HCT116 (cell line): ENCODE measurements at places on chromosomes 5 and 9.

DNA sequence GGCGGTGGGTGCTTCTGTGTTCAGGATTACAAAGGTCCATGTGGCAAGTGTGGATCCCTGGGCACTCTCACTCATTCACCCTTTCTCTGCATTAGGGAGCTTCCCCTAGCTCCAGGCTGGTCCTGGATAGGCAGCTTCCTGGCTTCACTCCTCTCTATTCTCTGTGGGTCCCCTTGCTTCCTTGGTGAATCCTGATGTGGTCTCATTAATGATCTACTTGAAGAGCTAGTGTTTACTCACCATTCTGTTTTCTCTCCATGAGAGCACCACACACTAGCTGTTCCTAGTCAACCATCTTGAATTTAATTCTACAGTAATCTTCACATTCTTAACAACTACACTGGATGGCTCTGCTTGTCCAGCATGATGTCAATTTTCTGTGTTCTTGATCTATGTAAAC lies 90.0 kb upstream of the PLPPR1 start:
- DNase-seq: no peak

DNA sequence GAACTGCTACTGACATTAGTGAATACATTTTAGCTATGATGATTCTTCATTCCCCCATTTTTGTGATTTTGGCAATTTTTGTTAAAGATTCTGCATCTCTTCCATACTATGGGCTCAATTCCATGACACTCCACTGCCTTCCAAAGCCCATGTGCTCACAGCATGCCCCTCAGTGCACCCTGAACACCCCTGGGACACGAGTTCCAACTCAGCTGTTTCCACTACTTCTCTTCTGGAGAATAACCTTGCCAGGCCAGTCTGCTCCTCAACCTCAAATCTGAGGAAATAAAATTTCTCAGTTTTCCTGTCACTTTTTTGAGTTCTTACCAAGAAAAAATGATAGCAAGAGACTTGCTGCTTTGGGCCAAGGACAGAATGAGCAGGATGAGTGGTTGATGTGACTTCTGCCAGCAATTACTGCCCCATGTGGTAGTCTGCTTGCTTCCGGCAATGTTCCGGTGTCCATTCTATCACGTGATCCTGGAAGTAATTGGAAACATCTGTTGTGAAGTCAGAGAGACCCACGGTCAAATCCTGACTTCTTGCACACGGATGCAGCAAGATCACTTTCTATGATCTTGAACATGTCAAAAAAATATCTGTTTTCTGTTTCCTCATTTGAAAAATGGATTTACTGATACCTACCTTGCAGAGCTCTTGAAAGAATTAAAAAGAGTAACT lies 58.3 kb downstream of the EGFLAM start:
- no peak for DNase-seq

- DNase-seq: peak; percentile 36
Measured at GRCh38 chr5:135135530-135136226, 101.7 kb upstream of the PITX1 start.

- no peak for DNase-seq
Measured at GRCh38 chr5:177403102-177403791, 2.8 kb upstream of the PFN3 start.

GRCh38 chr9:19631181-19631580 lies 157.7 kb downstream of the SLC24A2 start:
- no peak for DNase-seq

DNA sequence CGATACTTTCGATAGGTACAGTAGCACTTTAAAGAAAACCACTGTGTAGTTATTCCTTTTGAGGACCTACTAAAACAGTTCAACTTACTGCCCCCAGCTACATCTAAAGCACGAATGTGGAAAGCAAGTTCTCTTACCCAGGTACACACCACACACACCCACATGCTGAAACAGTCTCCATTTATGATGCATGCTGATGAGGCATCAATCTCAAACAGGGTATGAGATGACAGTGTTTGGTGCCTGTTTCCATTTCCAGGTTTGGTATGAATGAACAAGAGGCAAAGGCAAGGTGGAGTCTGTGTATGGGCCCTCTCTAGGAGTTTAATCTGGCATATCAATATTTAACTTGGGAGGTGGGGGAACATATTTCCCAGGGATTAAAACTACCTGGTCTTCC lies 13.9 kb downstream of the HMGXB3 start:
- DNase-seq: no peak

- no peak for DNase-seq
Measured at GRCh38 chr9:136372561-136373299, 739 bp downstream of the CARD9 start.

DNA sequence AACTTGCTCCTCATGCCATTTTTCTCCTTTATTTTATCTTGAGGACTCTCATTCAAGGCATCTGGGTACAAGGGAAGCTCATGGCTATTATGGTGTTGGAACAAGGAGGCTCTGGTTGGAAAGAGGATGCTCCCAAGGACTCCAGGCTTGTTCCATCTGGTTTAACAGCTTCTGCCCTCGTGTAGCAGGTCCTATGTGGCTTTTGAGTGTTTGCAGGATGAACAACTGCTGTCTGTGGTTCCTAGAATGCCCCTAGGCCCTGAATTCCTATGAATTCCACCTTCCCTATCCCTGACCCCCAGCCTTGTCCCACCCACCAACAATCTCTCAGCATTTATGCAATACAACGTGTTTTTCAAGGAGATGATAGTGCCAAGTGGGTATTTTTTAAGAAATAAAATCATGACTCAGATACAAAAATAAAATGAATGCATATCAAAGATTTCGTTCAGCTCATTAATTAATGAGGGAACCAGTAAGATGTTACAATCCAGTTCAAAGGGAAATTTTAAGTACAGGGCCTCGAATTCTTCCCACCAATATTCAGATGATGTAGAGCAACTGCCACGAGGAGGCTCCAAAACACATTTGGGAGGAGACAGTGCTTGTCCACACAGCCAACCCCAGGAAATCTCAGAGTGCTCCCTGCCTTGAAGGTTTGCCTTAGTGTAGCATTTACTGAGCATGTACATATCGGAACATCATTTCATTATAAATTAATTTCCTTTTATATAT lies 182.0 kb downstream of the MUSK start:
- DNase-seq: no peak

GRCh38 chr9:124877021-124877782 lies 15.3 kb downstream of the ARPC5L start:
- no peak for DNase-seq

GRCh38 chr5:113989278-113989912 lies 372.5 kb upstream of the KCNN2 start:
- DNase-seq: no peak

GRCh38 chr5:68287976-68288706 lies 72.6 kb downstream of the PIK3R1 start:
- no peak for DNase-seq

GRCh38 chr5:67746103-67746502 lies 469.5 kb upstream of the PIK3R1 start:
- no peak for DNase-seq

DNA sequence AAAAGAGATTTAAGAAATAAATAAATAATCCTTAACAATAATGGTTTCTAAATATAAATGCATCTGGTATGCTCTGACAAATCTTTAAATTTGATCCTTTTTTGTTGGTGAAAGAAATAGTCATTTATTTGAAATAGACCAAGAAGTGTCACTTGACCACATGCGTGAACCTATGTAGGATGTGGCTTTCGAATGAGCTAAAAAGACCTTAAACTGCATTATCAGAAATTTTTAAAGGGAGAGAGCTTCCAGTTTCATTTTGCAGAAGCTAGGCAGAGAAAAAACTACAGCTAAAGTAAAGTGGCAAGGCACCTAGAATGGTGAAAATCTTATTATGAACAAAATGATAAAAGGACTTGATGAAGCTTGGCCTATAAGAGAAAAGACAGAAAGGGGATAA lies 309.2 kb upstream of the EFNA5 start:
- no peak for DNase-seq

- no peak for DNase-seq
Measured at GRCh38 chr5:109605207-109605730, 84.5 kb upstream of the MAN2A1 start.

DNA sequence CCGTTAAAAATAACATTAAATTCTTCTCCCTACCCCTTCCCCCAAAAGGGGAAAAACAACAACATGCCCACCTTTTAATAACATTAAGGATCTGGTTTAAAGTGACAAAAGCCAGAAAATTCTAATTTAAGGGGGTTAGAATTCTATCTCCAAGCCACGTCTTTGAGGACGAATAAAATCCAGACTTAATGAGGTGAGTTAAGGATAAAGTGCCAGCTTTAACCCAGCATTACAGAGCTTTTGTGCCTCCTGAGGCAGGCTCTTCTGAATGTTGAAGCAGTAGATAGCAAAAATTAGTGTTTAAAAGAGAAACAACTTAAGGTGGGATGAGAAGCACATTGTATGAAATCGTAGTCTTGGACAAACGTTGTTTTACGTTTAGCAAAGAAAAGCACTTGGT lies 329.0 kb upstream of the MPDZ start:
- no peak for DNase-seq

DNA sequence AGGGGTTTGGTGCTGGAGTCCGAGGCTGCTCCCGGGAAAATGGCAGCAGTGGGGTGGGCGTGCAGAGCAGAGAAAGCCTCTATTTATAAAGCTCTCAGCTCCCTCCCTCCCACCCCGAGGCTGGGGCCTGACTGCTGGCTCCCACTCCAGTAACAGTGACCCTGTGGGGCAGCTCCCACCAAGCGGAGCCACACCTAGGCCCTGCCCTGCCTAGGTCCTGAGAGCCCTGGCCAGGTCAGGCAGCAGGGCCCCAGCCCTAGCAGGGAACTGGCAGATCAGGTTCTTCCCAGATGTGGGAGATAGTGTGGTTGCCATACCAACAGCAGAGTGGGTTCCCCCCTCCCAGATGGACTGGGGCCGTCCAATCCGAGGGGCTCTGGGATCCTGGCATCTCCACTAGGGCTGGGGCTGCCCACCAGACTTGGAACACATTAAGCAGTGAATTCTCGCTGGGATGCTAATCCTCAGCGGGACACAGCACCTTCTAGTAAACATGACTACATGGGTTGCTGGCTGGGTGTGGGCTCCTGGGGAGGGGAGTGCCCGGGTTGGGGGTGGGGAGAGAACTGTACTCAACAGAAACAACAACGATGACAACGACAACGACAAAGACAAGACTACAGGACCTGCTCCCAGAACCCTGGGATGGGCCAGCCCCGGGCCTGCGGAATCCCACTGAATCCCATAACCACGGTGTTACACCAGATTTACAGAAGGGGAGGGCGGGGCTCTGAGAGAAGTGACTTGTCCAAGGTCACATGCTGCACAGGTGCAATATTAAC lies 1.5 kb downstream of the SH3GLB2 start:
- no peak for DNase-seq

DNA sequence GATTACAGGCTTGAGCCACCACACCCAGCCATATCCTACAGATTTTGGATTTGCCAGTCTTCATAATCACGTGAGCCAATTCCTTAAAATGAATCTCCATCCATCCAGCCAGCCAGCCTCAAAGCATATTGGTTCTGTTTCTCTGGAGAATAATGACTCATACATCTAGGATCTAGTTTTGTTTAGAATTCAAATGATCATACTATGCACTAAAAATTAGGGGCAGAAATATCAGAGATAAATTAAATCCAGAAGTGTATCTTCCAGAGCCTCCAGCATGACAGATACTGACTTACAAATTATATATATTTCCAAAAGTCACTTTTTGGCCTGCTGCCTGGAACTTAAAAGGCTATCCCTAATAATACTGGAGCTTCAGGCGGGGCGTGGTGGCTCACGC lies 119.1 kb upstream of the NR5A1 start:
- no peak for DNase-seq

DNA sequence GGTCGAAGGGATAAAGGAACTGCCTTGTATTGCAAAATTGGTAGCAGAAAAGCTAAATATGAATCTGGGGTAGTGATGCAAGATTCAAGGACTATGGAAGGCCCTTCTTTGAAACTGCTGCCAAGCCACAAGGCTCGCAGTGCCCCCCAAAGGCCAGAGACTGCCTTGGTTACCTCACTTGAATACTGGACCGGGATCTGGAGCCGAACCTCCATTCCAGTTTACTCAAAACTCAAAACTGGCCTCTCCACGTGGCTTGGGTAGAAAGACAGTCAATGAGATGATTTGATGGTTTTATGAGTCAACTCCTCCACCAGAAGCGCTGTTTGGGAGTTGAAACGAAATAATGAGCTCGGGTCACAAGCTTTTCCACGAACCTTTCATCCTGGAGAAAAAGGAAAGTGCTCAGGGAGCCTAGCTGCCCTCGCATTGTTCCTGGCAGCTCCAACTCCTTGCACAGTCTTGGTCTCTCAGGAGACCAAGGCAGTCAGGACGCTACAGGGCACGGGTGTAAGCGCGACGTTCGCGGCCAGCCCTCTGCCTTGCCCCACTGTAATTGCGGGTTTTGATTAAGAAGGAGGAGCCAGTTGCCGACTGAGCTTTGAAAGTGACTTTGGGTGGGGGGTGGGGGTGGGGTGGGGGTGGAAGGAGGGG lies 2.8 kb downstream of the ST8SIA4 start:
- no peak for DNase-seq

DNA sequence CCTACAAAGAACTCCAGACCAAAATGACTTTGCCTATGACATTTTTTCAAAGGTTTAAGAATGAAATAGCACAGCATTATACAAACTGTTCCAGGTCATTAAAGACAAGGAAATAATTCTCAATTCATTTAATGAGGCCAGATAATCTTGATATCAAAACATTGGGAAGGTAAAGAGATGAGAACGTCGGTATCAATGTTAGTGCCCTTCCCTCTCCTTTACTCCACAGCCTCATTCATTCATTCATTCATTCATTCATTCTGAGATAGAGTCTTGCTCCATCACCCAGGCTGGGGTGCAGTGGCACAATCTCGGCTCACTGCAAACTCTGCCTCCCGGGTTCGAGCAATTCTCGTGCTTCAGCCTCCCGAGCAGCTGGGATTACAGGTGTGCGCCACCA lies 64.0 kb downstream of the NACC2 start:
- no peak for DNase-seq

- DNase-seq: no peak
Measured at GRCh38 chr9:93253633-93254032, 69.7 kb downstream of the WNK2 start.

DNA sequence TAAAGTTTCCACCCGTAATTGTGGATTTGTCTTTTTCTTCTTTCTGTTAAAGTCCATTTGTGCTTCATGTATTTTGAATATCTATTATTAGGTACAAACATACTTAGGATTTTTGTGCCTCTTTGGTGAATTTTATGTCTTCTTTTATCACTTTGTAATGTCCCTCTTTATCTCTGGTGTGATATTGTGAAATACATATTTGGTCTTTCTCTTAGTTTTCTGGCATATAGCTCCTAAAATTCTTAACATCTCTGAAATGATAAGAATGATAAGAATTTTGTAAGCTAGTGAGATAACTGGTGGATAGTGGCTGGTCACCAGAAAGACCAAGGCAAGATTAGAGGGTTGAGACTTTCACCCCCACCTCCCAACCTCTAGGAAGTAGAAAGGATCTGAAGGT lies 111.1 kb downstream of the KCTD16 start:
- no peak for DNase-seq
